ENCODE measurements at places on chromosomes 12 and 14. TPM values are rescaled to one million over a fixed set of nuclear protein-coding genes. Genes with fewer than 3 reads are reported as not detected.
A peak's percentile ranks its signal among the peaks of the same experiment; 100 is the strongest.

- DNase-seq = no peak
These were observed 33.3 kb downstream of the ATP2A2 start for GRCh38 chr12:110314308-110314707.

GRCh38 chr12:127722611-127723010 is 544.4 kb upstream of the TMEM132C start:
- no peak for DNase-seq

- DNase-seq = no peak
These were observed 1.6 kb downstream of the ADGRD1 start for GRCh38 chr12:130955238-130955816.

GRCh38 chr14:91509083-91509877 is 830 bp downstream of the PPP4R3A start:
- DNase-seq = peak; percentile 50

GRCh38 chr14:87691042-87691881 is 301.7 kb downstream of the GALC start:
- DNase-seq = no peak

DNA sequence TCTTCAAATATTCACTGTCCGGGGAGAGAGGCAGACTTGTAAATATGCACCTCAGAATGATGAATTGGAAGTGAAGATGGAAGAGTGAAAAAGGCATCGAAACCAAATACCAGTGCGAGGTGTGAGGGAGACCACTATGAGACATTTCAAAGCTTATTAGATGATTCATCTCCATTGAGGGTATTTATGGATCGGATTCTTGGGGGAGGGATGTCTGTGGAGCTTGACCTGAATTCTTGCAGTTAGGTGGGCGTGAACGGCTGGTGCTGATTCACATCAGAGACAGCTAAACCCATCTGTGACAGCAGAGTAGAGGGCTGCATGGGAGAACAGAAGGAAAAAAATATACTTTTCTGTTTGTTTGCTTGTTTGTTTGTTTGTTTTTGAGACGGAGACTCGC is 677.2 kb downstream of the AACS start:
- DNase-seq = no peak

DNA sequence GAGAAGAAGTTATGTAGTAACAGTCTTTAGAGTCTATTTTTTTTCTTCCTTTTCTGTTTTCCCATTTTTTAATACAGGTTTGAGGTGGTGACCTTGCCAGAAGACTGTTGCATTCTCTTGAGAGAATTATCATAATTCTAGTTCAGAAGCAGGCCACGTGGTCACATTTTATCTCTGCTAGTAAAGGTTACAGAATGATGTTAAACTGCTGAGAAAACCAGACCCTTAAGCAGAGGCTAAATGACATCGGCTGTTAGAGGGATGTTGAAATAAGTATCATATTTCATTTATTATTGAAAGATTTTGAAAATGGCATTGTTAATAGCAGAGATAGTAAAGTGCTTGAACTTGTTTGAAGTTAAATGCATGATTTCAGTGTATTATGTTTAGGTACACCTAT is 49.2 kb downstream of the BRMS1L start:
- DNase-seq = no peak

DNA sequence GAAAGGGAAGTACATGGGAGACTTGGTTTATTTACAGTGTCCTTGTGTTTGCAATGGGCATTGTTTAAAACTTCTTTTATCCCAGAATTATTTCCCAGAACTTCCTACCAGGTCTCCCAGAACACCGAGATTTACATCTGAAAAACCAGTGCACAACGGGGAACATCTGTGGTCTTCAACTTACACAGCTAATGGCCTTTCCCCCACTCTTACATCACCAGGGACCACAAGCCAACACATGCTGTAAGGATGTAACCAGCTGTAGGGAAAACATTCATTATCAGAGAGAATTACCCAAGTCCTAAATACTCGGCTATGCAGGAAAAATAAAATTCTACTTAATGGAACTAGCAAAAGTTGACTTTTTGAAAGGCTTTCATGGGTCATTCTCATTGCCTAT is 267.6 kb downstream of the DUSP6 start:
- DNase-seq = no peak

DNA sequence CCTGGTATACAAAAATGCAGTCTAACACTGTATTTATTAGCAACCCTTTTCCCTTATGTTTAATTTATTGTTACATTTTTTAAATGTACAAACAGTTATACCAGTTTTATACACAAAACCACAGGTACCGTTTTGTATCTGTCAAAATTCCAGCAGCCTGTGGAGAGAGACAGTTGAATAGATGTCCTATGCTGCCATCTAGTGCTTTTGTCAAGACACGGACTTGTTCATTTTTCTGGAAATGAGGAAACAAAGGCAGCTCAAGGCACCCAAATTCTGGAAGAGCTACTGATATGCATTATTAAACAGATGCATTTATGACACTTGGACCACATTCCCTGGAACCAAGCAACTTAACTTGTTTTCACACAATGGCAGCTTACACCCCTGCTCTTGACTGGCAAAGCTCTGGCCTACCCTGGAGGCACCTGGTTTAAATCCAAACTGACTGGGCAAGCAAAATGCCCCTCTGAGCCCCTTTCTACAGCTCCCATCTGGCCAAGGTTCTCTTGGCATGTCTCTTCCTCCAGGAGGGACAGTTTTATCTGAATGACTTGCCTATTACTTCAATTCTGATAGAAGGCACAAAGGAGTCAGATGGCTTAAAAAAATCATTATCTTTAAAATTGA is 286.9 kb upstream of the PRKD1 start:
- no peak for DNase-seq

GRCh38 chr12:38759621-38760020 is 145.8 kb downstream of the CPNE8 start:
- no peak for DNase-seq

DNA sequence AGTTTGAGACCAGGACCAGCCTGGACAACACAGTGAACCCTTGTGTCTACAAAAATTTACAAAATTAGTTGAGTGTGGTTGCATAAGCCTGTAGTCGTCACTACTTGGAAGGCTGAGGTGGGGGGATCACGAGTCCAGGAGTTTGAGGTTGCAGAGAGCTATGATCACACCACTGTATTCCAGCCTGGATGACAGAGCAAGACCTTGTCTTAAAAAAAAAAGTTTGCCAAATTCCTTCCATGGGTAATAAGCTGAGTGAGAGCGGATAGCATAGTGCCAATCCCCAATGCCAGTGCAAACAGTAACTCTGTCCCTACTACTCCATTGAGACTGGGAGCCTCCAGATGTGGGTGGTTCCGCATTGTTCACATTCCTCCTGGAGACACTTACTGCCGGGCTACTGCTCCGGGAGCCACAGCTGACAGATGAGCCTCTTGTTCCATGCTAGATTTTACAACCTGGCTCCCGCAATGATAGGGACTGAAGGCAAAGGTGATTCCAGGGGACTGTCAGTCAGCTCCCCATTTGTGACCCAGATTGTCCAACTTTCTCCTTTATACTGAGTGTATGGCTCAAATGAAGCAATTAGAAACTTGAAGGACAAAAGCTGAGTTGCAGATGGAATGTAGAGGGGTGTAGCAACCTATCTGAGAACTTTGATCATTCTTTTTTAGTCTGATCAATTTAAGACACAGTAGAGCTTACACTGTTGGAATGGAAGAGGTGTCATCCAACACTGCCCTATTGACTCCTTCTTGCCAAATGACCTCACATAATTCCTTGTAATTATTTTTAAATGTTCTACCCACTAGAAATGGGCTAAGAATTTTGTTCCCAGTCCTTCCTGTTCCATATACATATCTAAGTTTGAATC is 13.4 kb upstream of the FRMD6 start:
- no peak for DNase-seq

GRCh38 chr12:121611306-121611705 is 15.0 kb upstream of the ORAI1 start:
- DNase-seq = no peak

DNA sequence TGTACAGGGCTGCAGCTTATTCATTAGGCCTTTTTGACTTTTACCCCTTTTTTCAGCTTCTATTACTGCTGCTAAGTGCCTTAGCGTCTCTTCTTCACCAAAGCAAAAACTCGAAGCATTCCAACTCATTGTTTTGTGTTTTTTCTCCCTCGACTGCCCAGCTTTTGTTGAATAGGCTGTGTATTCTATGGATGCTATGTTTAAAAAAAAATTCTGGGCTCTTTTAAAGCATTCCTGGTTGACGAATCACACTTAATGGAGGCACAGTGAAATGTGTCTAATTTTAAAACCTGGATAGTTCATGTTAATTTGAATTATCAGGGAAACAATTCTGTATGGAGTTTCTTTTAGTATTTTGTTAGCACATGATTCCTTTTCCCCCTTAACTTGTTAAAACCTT is 29.7 kb downstream of the KTN1 start:
- no peak for DNase-seq

GRCh38 chr12:66931091-66931490 is 252.2 kb upstream of the GRIP1 start:
- no peak for DNase-seq

- DNase-seq = no peak
These were observed 42.4 kb downstream of the CKAP4 start for GRCh38 chr12:106205208-106206069.

- no peak for DNase-seq
These were observed 631.7 kb downstream of the VRK1 start for GRCh38 chr14:97428808-97429440.

- no peak for DNase-seq
These were observed 27.7 kb downstream of the WNK1 start for GRCh38 chr12:779745-780734.

DNA sequence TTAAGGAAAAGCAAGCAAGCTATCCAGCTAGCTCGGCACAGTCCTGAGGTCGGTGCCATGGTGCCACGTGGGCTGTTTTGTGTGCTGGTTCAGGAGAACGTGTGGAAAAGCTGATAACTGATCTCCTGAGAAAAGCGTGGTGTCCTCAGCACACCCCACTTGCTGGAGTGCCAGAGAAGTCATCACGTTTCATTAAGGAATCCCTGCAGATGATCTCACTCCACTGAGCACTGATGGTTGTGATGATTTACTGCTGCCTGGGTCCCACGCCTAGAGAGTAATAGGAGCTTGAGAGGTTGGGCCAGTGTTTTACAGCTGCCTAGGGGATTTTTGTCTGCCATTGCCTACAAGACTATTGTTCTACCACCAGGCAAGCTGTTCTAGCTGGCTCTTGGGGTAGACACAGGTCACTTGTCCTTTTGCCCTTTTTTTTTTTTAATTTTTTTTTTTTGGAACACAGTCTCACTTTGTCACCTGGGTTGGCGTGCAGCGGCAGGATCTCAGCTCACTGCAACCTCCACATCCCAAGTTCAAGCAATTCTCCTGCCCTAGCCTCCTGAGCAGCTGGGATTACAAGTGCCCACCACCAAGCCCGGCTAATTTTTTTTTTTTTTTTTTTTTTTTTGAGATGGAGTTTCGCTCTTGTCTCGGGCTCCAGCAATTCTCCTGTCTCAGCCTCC is 42.3 kb upstream of the EVL start:
- DNase-seq = no peak

- DNase-seq = no peak
These were observed 15.5 kb downstream of the E2F7 start for GRCh38 chr12:77049767-77050353.

DNA sequence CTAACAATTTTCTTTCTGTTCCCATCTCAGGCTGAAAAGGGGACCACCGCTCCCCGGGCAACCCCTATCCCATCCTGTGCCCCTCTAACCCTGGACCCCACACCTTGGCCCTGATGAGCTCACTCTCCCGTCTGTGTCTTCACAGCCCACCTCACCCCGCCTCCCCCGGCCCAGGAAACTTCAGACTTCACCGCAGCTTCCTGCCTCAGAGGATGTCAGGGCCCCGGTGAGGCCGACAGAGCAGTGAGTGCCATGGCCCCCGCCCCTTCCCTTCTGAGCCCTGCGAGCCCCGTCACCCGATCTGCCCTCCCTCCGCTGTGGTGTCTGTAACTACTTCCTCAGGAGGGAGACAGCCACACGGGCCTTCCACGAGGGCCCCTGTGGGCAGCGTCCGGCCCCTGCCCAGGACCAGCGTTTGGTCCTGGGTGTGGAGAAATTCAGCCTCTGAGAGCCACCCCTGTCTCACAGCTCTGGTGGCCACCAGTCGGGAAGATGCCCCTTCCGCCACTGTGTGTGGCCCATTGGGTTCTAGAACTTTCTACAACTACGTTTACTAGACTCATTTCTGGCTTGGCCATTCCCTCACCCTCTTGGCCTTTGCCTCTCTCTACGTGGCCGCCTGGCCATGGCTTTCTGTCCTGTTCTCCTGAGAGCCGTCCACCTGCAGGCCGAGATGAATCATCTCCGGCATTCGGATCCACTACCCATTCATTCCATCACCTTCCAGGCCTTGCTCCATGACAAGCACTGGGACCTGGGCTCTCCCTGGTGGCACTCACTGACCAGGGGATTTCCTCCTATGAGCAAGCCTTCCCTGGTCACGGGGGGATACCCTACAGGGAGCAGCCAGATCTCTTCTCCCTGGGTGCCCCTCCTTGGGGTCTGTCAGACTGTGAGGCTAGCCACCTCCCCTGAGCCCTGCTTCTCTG is 3.4 kb downstream of the RHOF start:
- peak; percentile 58 for DNase-seq

Gene ERG28
- total RNA-seq = 5.9 TPM

Gene CLEC14A
- total RNA-seq = 2.7 TPM

Gene FZD10
- total RNA-seq = 0.26 TPM

Gene MYL6
- total RNA-seq = 412 TPM

Gene KCNMB4
- total RNA-seq = 0.24 TPM

Gene DUSP16
- total RNA-seq = 26.1 TPM

Gene NKX2-1
- not detected for total RNA-seq

Gene SCN8A
- 2.4 TPM for total RNA-seq

Gene CELA1
- not detected for total RNA-seq

Gene P2RX2
- 0.09 TPM for total RNA-seq

Gene CDH24
- total RNA-seq = 1.1 TPM

Gene SMOC1
- total RNA-seq = 3.8 TPM

Gene TMEM132D
- 0.28 TPM for total RNA-seq

Gene TBC1D30
- 19.2 TPM for total RNA-seq

Gene CD163L1
- 0.43 TPM for total RNA-seq

Gene TAS2R7
- total RNA-seq = not detected

Gene MAPK1IP1L
- total RNA-seq = 15.2 TPM

Gene TDRD9
- 0.67 TPM for total RNA-seq

Gene HNF1A
- total RNA-seq = 8.2 TPM
